ENCODE measurements at places on chromosomes 3 and 15.

DNA sequence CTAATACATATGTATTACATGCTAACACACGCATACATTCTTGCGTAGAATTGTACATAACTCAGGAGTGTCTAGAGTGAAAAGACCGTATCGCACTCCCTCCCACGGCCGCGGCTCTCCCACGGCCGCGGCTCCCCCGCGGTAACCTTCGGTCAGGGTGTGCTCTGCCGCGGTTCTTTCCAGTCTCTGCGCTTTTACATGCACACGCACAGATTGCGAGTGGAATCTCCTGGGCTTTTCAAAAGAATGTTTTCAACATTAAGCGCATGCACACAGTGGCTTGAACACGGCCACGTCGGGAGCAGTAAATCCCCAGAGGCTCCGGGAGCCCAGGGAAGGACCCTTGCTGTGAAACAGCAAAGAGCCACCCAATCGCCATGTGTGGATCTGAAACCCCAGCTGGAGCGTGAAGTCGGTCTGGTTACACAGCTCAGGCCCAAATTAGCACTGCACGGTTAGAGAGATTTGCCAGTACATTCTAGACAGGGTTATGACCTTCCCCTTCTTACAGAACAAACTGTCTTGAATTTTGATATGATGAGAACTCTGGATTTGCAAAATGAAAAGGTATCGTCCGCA, 805 bp upstream of the RGMA start:
- no peak for DNase-seq

- no peak for DNase-seq
These were observed 30.5 kb upstream of the PXYLP1 start for GRCh38 chr3:141201122-141201521.

DNA sequence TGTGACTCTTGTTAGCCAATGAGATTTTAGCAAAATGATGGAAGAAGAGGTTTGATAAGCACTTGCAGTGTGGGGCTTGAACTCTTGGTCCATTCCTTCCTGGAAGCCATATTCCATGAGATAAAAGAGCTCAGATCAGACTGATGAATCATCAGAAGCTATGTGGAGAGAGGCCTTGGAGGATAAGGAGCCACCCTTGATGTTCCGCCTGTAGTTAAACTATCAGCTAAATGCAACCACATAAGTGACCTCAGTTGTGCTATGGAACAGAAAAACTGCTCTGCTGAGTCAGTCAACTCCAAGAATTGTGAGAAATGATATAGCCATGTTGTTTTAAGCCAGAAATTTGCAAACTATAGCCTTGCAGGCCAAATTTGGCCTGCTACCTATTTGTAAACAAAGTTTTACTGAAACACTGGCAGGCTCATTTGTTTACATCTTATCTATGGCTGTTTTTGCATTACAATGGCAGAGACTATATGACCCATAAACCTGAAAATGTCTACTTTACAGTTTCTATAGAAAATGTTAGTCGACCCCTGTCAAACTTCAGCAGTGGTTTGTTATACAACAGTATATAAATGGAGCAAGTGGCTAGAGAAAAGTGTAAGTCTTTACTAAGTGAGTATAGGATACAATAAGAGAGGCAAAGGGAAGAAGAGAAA, 27.6 kb upstream of the GAP43 start:
- DNase-seq: no peak

DNA sequence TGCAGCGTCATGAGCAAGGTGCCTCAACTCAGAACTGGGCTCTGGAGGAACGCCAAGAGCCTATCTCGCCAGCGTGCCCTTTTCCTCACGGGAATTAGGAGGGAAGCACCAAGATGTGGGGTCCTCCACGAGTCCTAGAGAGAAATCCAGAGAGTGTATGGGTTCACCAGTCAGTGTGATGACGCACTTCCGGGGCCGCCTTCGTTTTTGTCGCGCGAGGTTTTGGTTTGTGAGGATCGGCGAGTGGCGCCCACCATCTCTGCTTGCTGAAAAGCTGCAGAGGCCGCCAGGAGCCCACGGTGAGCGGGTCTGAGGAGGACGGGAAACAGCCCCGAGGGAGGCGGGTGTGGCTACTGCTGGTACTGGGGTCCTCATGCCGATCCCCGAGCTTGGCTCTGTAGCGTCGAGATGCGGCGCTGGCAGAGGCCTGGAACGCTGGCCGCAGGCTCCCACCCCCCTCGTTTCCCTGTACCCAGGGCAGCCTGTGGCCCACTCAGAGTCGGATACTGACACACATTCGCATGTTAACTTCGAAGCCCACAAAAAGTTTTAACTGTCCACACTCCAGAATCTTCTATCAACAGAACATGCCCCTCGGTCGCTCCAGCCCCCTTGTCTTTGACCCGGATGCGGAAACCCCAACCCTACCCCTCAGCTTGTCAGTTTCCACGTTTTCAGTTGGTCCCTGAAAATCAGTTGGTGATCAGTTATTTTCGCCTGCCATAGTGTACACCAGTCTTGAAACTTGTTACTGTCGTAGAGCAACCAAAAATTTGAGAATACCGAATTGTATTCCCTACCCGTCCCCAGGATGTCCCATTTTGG, 30.4 kb downstream of the ZNF662 start:
- no peak for DNase-seq

DNA sequence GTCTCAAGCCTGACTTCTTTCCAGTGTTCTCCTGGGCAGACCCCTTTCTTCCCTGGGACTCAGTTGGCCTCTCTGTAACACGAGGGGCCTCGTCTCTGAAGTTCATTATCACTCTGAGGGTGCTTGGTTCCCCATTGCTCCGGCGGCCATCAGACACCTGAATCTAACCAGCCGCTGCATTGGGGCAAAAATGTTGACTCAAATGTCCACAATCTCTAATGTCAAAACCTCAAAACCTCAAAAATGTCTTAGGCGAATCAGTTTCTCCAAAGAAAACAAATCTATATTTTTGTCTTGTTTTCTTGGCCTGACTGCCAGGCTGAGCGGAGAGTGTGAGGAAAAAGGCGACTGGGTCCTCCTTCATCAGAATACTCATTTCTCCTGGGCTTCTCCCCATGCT, 220.7 kb downstream of the VPS13C start:
- no peak for DNase-seq

GRCh38 chr3:128218548-128219257, 65.4 kb downstream of the EEFSEC start:
- no peak for DNase-seq

DNA sequence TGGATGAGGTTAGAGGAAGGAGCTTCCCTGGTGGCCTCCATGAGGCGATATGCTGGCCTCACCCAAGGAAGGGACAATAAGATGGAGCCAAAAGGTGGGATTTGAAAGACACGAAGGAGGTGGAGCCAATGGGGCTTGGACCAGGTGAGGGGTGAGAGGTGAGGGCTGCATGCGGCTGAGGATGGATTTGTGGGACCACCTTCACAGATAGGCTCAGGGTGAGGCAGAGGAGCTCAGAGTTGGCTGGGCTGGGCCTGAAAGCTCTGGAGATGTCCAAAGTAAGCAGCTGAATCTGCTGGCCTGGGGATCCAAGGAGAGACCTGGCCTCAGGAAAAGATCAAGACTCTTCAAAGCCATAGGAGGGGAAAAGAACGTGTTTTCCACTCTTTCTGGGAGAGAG, 49.8 kb downstream of the EXOG start:
- no peak for DNase-seq

DNA sequence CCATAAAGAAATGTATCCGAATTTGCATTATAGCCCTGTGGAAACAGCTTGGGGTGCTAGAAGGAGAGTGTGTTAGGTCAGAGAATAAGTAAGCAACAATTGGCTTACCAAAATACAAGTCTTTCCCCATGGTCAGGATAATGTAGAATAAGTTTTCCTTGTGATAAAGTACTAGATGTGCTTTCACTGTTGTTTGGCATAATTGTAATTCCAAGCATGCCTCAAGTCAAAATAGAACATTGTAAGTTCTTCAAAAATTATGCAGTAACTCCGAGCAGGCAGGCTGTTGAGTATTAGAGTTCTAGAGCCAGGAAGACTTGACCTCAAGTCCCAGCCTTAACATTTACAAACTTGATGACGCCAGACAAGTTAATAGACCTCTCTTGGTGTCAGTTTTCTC, 242.0 kb downstream of the TUSC7 start:
- no peak for DNase-seq

Data from NCI-H1105 treated with DMSO at 0.1 percent for 48 hours (cell line).